ENCODE measurements at places on chromosomes 5 and 9. TPM values are rescaled to one million over a fixed set of nuclear protein-coding genes. Genes with fewer than 3 reads are reported as not detected.

Gene ADAMTS2
- total RNA-seq = 2.3 TPM

Gene PIP5K1B
- total RNA-seq = 3.0 TPM

Gene CCDC192
- total RNA-seq = not detected

DNA sequence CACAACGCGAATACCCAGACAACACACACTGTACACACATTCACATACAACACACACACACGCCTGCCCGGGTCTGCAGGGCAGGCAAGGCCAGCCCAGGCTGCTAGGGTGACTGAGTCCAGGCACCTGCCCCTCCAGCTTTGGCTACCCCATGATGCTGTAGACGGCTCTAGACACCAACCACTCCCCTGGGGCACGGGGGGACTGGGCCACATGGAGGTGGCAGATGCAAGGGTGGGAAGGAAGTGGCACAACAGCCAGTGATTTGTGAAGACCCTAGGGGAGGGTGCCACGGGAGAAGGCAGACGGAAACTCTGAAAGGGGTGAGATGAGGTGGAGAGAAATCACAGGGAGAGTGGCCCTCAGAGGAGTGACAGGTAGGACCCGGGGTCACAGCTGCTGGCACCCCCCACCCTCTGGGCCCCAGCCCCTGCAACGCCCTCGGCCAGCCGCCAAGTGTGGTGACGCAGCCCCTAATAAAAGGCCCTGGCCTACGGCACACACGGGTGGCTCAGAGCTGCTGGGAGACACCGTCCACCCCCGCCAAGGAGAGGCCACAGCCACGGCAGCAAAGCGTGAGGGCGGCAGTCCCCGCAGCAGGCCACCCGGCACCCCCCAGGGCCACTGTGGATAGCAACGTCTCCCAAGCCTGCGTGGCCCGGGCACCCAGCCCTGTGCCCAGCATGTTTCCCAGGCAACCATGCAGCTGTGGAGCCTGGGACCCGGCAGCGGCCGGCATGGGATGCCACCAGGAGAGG, 6.6 kb upstream of the CCDC187 start:
- no peak for DNase-seq

- DNase-seq = no peak
These were observed 19.8 kb upstream of the JAK2 start for GRCh38 chr9:4965174-4965821.

Gene LTC4S
- total RNA-seq = 3.5 TPM

DNA sequence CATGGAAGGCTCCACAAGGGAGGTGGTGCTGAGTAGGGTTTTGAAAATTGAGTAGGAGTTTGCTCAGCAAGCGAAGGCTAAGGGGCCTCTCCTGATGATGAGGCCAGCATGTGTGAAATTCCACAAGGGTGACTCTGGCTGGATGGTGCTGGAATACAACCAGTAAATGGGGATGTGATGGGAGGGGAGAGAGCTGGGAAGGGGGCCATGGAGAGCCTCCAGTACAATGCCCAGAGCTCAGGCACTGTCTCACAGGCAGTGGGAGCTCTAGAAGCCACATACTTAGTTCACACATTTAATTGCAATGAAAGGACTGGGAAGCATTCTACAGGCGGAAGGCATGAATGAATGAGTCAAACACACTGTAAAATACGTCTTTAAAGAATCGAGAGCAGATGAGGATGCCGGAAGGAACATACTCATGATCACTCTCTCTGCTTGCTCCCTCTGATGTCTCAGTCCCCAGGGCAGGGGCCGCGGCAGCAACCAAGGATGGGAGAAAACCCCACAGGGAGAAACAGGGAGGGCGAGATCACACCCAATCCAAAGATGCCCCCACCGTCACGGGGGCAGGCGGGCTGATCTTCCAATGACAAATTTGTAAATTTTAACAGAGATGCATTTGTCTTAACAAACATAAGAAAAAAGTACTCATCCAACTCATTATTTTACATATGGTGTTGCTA, 261.0 kb downstream of the NSG2 start:
- no peak for DNase-seq

- DNase-seq = no peak
These were observed 391.1 kb upstream of the GRAMD2B start for GRCh38 chr5:126031989-126032716.

GRCh38 chr5:3217114-3217513, 378.5 kb upstream of the IRX1 start:
- DNase-seq = no peak

Gene PCDHA9
- total RNA-seq = not detected

Gene LHX6
- 6.5 TPM for total RNA-seq

- no peak for DNase-seq
These were observed 634.8 kb upstream of the FAM174A start for GRCh38 chr5:99900302-99900852.

GRCh38 chr5:1524799-1525623, 1.3 kb upstream of the LPCAT1 start:
- peak; percentile 83 for DNase-seq

Gene GADD45G
- 48.9 TPM for total RNA-seq

DNA sequence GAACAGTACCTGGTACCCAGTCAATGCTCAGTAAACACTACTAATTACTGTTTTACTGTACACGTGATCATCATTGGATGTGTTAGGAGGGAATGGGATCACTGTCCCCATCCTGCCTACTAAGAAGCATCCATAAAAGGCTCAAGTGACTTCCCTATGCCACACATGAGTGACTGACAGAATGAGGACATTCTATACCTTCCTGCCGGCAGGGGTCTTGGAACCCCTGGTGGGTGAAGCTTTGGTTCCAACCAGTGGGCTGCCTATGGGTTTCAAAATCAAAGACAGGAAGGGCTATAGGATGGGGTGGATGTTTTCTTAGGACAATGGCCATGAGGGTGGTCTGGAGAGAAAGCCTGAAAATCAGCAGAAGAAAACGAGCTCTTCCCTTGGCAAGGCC, 209.6 kb upstream of the PANK3 start:
- no peak for DNase-seq

Gene POU5F2
- total RNA-seq = 0.86 TPM

Gene OSTF1
- 54.1 TPM for total RNA-seq

DNA sequence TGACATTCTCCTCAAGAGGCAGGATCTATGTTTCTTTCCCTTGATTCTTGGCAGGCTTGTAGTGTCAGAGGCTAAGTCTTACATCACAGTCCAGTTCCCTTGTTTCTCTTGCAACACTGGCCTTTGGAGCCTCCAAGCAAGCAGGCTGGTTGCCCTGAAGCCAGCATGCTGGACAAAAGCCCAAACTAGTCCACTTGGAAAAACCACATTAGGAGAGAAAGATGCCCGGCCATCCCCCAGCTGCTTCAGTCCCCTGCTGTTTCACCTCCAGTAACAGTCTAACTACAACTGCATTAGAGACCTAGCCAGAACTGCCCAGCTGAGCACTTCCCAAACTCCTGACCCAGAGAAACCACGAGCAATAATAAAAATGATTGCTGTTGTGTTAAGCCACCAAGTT, 87.6 kb downstream of the ADAMTS6 start:
- no peak for DNase-seq

DNA sequence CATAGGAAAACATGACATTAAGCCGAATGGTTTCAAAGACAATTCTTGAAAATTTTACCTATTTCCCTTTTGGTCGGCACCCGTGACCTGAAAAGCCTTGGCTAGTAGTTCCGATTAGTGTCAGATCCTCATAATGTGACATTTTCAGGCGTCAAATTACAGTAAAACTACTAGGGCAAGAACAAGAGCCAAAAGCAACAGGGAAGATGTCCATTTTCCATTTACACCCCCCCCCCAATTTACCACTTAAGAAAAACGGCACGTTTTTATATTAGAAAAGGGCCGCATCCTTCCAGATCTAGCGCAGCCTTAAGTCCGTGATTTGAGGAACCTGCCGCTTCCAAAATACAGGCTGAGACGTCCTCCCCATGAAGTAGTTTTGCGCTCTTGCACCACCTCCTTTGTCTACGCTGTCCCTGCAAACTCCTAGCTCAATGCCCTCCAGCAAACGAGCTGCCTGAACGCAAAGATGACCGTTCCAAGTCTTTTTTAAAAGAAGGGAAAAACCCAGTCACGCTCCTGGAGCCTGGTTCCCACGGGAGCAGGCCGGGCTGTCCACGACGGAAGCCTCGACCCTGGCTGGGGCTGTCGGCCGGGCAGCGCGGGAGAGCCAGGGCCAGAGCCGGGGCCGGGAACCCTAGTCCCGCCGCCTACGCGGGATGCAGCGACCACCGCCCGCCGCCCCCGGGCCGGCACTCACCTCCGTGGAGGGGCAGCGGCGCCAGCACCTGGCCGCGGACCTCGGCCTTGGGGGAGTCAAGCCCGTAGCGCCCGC, 616 bp downstream of the RNF130 start:
- peak; percentile 91 for DNase-seq

DNA sequence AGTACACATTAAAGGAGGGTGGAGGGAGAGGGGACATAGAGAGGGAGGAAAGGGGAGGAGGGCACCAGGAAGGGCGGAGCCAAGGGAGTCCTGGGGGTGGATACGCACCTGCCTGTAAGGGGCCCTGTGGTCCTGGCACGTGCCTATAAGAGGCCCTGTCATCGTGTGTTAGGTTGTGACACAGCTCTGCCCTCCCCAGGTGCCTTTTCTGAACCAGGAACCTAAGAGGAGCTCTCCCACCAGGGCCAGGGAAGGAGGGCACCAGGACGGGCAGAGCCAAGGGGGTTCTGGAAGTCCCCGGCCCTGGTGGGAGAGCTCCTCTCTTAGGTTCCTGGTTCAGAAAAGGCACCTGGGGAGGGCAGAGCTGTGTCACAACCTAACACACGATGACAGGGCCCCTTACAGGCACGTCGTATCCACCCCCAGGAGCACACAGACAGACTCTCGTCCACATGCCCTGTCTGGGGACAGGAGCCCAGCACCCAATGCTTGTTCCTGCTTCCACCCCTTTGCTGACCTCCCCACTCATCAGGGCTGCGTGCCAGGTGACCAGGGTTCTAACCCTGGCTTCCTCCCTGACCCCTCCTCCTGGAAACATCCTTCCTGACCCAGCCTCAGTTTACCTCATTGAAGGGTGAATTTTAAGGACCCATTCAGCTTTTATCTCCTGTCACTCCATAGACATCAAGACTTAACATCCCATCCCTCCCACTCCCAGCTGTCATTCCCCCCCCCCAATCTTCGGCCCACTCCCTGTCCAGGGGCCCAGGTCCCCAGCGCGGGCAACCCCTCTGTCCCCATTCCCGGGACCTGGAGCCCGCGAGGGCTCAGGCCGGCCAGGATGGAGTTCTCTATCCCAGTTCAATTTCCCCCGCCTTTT, 12.9 kb upstream of the OLFM1 start:
- DNase-seq = peak; percentile 60

GRCh38 chr5:31996909-31997308, 177.2 kb downstream of the GOLPH3 start:
- DNase-seq = no peak

- DNase-seq = no peak
These were observed 12.3 kb downstream of the CCNH start for GRCh38 chr5:87400305-87400899.

DNA sequence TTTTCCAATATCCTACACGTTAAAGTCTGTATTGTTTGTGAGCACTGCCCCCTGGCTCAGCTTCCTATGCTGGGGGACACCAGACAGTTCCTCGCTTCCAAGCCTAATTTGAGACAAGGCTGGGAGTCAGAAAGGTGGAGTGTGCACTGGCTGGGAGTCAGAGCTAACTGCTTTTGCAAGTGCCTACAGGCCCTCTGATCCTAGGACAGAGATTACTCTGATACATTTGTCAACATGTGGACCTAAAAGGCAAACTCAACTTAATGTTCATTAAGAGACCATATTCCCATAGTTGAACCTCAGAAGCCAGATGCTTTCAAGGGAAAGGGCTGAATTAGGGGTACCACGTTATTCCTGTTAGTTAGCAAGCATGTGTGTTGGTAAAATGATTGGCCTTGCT, 80.8 kb downstream of the NIPSNAP3B start:
- DNase-seq = no peak

DNA sequence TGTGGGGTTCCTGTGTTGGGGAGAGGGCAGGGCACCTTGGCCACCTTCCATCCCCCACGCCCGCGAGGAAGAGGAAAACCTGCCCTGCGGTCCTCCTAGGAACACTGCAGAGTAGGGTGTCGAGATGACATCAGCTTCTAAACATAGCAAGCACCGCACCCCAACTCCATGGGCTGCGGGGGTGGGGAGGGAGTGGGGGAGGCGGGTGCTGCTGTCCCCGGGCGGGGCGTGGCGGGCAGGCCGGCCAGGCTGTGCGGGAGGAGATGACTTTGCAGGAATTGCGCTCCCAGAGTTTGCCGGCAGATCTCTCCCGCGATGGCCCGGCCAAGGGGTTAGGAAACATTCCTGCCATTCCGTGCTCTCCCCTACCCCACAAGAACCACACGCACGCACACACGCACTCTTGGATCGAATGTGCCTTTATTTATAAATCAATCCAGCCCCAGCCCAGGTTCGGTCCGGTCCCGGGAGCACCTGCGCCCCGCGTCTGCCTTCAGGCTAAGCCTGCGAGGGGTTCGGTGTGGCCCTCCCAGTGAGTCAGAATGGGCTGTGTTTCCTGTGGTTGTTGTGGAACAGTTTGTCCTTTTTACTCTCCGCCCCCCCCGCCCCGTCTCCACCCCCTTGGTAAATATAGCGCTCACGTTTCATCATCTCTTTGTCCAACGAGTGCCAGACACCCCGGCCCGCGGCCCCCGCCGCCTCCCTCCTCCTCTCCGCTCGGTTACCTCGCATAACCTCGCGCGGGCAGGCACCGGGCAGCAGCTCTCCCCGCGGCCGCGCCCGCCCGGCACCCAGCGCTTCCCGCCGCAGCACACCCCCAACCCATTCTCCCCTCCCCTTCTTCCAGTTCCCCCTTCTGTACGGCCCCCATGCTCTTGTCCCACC, 5.3 kb upstream of the KLF9 start:
- peak; percentile 97 for DNase-seq

Gene SLC45A2
- 1.5 TPM for total RNA-seq

Gene IL17B
- not detected for total RNA-seq

Gene VAV2
- 6.9 TPM for total RNA-seq

Gene BRINP1
- total RNA-seq = not detected

DNA sequence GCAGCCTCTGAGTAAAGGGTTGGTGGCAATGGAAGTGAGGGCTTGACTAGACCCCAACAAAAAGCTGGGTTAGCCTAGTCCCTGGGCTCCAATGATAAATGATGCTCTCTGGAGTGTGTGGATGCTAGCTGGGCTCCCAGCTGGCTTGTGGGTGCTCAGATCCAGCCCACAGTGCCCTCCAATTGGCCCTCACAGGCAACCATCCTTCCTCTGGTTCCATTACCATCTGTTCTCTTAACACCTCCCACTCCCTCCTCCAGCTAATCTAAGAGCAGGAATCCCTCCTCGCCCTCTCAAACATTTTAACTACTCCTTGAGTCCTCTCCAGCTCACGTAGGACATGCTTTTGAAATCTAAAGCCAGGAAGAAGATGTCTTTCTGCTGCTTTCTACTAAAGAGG, 25.2 kb upstream of the FRMD3 start:
- no peak for DNase-seq

DNA sequence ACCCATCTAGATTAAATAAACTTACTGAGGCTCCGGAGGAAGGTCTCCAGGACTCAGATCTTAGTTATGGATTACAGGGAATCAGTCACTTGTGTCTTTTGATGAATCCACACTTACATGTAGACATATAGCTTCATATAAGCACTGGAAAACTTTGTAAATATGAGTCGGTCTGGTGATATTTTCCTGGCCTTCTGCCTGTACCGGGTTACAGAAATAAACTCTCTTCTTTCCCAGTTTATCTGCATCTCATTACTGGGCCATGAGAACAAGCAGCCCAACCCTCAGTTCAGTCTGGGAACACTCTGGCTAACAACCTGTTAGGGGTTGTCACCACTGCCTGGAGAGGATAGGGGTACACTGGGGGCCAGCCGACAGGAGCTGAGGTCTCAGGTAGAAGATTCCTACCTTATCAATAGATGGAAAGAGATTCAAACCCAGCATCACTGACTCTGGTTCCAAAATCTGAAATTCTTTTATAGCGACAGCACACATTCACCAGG, 59.1 kb downstream of the THBS4 start:
- no peak for DNase-seq

GRCh38 chr5:1343931-1344901, 683 bp downstream of the CLPTM1L start:
- DNase-seq = no peak
